ENCODE measurements at places on chromosomes 12 and 14.

DNA sequence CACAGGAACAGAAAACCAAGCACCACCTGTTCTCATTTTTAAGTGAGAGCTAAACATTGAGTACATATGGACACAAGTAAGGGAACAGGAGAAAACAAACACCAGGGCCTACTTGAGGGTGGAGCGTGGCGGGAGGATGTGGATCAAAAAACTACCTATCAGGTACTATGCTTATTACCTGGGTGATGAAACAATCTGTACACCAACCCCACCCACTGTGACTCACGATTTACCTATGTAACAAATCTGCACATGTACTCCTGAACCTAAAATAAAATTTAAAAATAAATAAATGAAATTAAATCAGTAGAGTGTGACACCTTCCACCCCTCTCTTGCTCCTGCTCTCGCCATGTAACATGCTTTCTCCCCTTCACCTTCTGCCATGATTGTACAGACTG, 615.5 kb downstream of the RPL10L start:
- no peaks in the 10 kb centered on the region for H3K4me1 ChIP-seq
- DNase-seq = no peak
- no peaks in the 10 kb centered on the region for H3K27me3 ChIP-seq
- H3K36me3 ChIP-seq = no peaks in the 10 kb centered on the region
- no peak overlapping the region for H3K27ac ChIP-seq

- H3K36me3 ChIP-seq = no peaks in the 10 kb centered on the region
- H3K27ac ChIP-seq = no peak overlapping the region
- H3K4me3 ChIP-seq = no peak overlapping the region
- no peaks in the 10 kb centered on the region for H3K4me1 ChIP-seq
- DNase-seq = peak; percentile 47
- no peaks in the 10 kb centered on the region for H3K27me3 ChIP-seq
These were observed 16.3 kb upstream of the BEGAIN start for GRCh38 chr14:100603341-100604120.

- H3K36me3 ChIP-seq = no peaks in the 10 kb centered on the region
- no peak overlapping the region for H3K27ac ChIP-seq
- H3K27me3 ChIP-seq = no peaks in the 10 kb centered on the region
- DNase-seq = no peak
- H3K4me1 ChIP-seq = no peaks in the 10 kb centered on the region
These were observed 2.5 kb downstream of the OR6C76 start for GRCh38 chr12:55428331-55429243.

- H3K4me3 ChIP-seq = no peak overlapping the region
- DNase-seq = no peak
- H3K36me3 ChIP-seq = no peaks in the 10 kb centered on the region
- no peaks in the 10 kb centered on the region for H3K4me1 ChIP-seq
- H3K27me3 ChIP-seq = no peaks in the 10 kb centered on the region
- H3K27ac ChIP-seq = no peak overlapping the region
These were observed 463.6 kb downstream of the NRXN3 start for GRCh38 chr14:78633752-78634151.

DNA sequence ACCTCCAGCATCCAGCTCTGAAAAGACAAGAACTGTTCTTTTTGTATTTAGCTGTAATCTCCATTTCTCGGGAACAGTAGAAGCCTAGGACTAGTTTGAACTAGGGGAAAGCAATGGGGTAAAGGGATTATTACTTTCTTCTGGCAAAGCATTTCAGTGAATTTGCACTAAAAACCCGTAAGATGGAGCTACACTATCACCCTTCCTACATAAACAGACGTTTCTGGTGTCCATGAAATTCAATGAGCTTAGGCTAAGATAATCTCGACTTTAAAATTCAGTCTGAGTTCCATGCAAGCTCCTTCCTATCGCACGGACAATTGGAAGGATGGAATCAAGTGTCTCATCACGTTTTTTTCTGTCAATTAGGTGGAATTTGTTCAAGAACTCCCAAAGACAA, 24.0 kb downstream of the ACSM4 start:
- H3K27ac ChIP-seq = no peak overlapping the region
- H3K4me1 ChIP-seq = no peaks in the 10 kb centered on the region
- no peaks in the 10 kb centered on the region for H3K27me3 ChIP-seq
- no peak for DNase-seq
- no peaks in the 10 kb centered on the region for H3K36me3 ChIP-seq

DNA sequence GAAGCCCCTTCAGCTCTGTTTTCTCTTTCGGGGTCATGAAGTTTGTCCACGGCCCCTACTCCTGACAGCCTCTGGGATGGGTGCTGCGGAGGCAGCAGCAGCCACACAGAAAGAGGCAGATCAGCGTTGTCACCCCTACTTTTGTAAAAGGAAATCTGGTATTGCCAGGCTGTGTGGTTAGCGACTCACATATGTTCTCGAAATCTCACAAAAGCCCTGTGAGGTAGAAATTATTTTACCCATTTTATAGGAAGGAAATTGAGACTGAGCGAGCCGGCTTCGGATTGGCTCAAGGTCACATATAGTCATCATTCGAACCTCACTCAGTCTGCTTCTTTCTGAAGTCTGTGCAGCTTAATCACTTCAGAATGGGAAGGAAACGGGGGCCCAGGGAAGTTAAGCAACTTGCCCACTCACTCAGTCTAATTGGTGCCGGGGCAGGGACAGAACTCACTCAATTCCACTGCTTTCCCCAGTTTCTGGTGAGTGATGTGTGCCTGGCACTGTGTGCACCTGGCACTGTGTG, 1.1 kb upstream of the CKAP4 start:
- no peaks in the 10 kb centered on the region for H3K36me3 ChIP-seq
- peaks cover 29% of the 10 kb centered on the region for H3K4me1 ChIP-seq
- peak overlapping the region; percentile 97 for H3K27ac ChIP-seq
- H3K4me3 ChIP-seq = peak overlapping the region; percentile 88

DNA sequence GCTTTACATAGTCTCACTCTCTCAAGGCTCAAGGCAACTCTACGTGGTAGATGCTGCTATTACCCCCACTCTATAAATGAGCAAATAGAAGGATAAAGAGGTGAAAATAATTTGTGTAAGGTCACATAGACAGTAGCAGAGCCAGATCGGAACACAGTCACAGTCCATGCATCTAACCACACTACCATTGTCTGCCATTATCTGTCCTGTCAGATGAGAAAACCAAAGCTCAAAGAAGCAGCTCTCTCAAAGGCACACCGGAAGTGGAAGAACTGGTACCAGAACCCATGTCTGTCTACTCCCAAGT, 134.4 kb upstream of the NUDT4 start:
- no peaks in the 10 kb centered on the region for H3K36me3 ChIP-seq
- no peak for DNase-seq
- no peak overlapping the region for H3K4me3 ChIP-seq
- H3K27ac ChIP-seq = peak overlapping the region; percentile 24
- H3K27me3 ChIP-seq = no peaks in the 10 kb centered on the region

GRCh38 chr12:75870878-75871277, 160.7 kb downstream of the PHLDA1 start:
- H3K4me1 ChIP-seq = no peaks in the 10 kb centered on the region
- DNase-seq = no peak
- H3K27me3 ChIP-seq = no peaks in the 10 kb centered on the region
- no peak overlapping the region for H3K27ac ChIP-seq
- no peaks in the 10 kb centered on the region for H3K36me3 ChIP-seq
- no peak overlapping the region for H3K4me3 ChIP-seq

DNA sequence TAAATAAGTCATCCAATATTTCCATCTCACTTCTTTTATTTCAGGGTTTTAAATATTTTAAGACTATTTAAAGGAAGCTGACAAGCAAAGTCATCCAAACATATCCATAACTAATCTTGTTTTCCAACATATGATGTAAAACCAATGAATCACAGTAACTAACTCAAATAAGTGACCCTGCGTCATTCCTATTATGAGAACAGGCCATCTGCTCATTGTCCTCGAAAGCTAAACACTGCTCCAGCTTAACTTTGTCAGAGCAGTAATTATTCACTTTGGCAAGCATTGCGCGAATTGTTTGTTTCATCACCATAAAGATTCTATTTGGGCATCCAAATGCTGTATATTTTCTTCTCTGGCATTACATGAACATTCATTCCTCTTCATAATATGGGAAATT, 99.1 kb downstream of the CAPZA3 start:
- H3K36me3 ChIP-seq = no peaks in the 10 kb centered on the region
- no peak overlapping the region for H3K27ac ChIP-seq
- no peaks in the 10 kb centered on the region for H3K27me3 ChIP-seq
- DNase-seq = no peak

DNA sequence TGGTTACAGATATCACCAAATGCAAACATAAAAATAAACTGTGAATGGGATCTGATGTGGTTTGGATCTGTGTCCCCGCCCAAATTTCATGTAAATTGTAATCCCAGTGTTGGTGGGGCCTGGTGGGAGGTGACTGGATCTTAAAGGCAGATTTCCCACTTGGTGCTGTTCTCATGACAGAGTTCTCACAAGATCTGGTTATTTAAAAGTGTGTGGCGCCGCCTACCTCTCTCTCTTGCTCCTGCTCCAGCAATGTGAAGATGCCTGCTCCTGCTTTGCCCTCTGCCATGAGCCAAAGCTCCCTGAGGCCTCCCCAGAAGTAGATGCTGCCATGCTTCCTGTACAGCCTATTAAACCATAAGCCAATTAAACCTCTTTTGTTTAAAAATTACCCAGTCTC, 47.8 kb downstream of the SLC25A21 start:
- H3K4me3 ChIP-seq = no peak overlapping the region
- no peaks in the 10 kb centered on the region for H3K36me3 ChIP-seq
- H3K27ac ChIP-seq = no peak overlapping the region
- no peak for DNase-seq
- no peaks in the 10 kb centered on the region for H3K27me3 ChIP-seq

GRCh38 chr12:99620159-99620479, 27.4 kb upstream of the GARIN6 start:
- no peak overlapping the region for H3K4me3 ChIP-seq
- no peaks in the 10 kb centered on the region for H3K36me3 ChIP-seq
- no peak overlapping the region for H3K27ac ChIP-seq
- no peaks in the 10 kb centered on the region for H3K4me1 ChIP-seq

DNA sequence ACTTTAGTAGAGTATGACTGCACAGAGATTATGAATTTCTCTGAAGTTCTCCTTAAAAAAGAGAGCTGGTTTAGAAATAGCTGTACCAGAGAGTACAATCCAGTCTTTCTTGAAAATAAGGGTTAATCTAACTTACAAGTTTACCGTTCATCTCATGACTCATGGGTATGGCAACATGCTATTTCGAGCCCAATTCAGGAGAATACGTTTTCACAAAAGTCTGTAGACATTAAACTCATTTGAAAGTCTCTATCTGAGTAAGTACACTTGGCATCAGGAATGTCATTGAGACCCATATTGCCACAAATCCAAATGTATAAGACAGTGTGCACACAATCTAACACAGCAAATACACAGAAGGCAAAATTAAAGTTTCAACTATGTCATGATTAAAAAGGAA, 160.5 kb downstream of the PIK3C2G start:
- H3K4me1 ChIP-seq = no peaks in the 10 kb centered on the region
- DNase-seq = no peak
- H3K4me3 ChIP-seq = no peak overlapping the region
- H3K27ac ChIP-seq = no peak overlapping the region
- no peaks in the 10 kb centered on the region for H3K27me3 ChIP-seq

DNA sequence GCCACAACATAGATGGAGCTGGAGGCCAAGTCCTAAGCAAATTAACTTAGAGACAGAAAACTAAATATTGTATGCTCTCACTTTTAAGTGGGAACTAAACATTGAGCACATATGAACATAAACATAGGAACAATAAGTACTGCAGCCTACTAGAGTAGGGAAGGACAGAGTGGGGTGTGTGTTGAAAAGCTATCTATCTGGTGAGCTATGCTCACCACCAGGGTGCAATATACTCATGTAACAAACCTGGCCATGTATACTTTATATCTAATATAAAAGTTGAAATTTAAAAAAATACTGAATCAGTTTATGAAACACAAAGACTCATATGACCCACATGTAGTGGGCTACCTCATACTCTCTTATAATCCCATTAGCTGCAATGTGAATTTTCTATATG, 1305.0 kb downstream of the LRFN5 start:
- H3K27me3 ChIP-seq = no peaks in the 10 kb centered on the region
- H3K4me3 ChIP-seq = no peak overlapping the region
- H3K4me1 ChIP-seq = no peaks in the 10 kb centered on the region
- H3K27ac ChIP-seq = no peak overlapping the region
- DNase-seq = no peak
- H3K36me3 ChIP-seq = no peaks in the 10 kb centered on the region

- no peak for DNase-seq
- H3K27me3 ChIP-seq = no peaks in the 10 kb centered on the region
- no peak overlapping the region for H3K27ac ChIP-seq
- H3K36me3 ChIP-seq = no peaks in the 10 kb centered on the region
These were observed 32.8 kb upstream of the CMKLR1 start for GRCh38 chr12:108371801-108372344.

GRCh38 chr14:98766818-98767217, 505.2 kb downstream of the BCL11B start:
- H3K4me3 ChIP-seq = no peak overlapping the region
- no peaks in the 10 kb centered on the region for H3K4me1 ChIP-seq
- no peaks in the 10 kb centered on the region for H3K27me3 ChIP-seq
- no peaks in the 10 kb centered on the region for H3K36me3 ChIP-seq
- no peak overlapping the region for H3K27ac ChIP-seq

GRCh38 chr14:73463411-73463810, 5.1 kb upstream of the NUMB start:
- no peaks in the 10 kb centered on the region for H3K36me3 ChIP-seq
- H3K4me1 ChIP-seq = peaks cover 62% of the 10 kb centered on the region
- peak overlapping the region; percentile 82 for H3K27ac ChIP-seq
- H3K4me3 ChIP-seq = peak overlapping the region; percentile 6
- no peaks in the 10 kb centered on the region for H3K27me3 ChIP-seq

GRCh38 chr12:101599311-101599710, 4.5 kb downstream of the MYBPC1 start:
- H3K4me1 ChIP-seq = no peaks in the 10 kb centered on the region
- H3K27ac ChIP-seq = no peak overlapping the region
- no peaks in the 10 kb centered on the region for H3K27me3 ChIP-seq

DNA sequence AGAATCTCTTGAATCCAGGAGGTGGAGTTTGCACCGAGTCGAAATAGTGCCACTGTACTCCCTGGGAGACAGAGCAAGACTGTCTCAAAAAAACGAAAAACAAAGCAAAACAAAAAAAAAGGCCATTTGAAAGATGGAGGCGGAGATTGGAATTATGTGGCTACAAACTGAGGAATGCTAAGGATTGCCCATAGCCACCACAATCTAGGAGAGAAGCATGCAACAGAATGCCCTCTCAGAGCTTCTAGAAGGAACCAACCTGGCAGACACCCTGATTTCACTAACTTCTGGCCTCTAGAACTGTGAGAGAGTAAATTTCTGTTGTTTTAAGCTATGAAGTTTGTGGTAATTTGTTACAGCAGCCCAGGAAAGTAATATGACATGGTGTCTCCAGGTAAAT, 50.1 kb upstream of the LIMA1 start:
- H3K27ac ChIP-seq = no peak overlapping the region
- no peaks in the 10 kb centered on the region for H3K4me1 ChIP-seq
- no peaks in the 10 kb centered on the region for H3K36me3 ChIP-seq
- no peaks in the 10 kb centered on the region for H3K27me3 ChIP-seq
- no peak for DNase-seq

GRCh38 chr12:84757978-84758377, 154.6 kb downstream of the SLC6A15 start:
- no peaks in the 10 kb centered on the region for H3K36me3 ChIP-seq
- H3K4me3 ChIP-seq = no peak overlapping the region
- H3K27me3 ChIP-seq = no peaks in the 10 kb centered on the region
- no peaks in the 10 kb centered on the region for H3K4me1 ChIP-seq

Measured in upper lobe of right lung (tissue), 1 donor.